Cardiac muscle cell (in vitro differentiated cells and primary cell): ENCODE measurements at places on chromosomes 2 and 18. TPM values are rescaled to one million over a fixed set of nuclear protein-coding genes. Genes with fewer than 3 reads are reported as not detected.

DPP4 gene
- 0.09 TPM in 1 of 2 replicates, not detected in the other for polyA plus RNA-seq

CTNNA2 gene
- polyA plus RNA-seq, result 7.4 and 16.0 TPM in 2 replicates

C2orf80 gene
- not detected in 2 replicates for polyA plus RNA-seq

- H3K4me1 ChIP-seq, result no peaks in the 10 kb centered on the region
- H3K27ac ChIP-seq, result no peak overlapping the region
- H3K27me3 ChIP-seq, result no peaks in the 10 kb centered on the region
Measured at GRCh38 chr2:237150831-237151375, 65.2 kb downstream of the COPS8 start.

DNA sequence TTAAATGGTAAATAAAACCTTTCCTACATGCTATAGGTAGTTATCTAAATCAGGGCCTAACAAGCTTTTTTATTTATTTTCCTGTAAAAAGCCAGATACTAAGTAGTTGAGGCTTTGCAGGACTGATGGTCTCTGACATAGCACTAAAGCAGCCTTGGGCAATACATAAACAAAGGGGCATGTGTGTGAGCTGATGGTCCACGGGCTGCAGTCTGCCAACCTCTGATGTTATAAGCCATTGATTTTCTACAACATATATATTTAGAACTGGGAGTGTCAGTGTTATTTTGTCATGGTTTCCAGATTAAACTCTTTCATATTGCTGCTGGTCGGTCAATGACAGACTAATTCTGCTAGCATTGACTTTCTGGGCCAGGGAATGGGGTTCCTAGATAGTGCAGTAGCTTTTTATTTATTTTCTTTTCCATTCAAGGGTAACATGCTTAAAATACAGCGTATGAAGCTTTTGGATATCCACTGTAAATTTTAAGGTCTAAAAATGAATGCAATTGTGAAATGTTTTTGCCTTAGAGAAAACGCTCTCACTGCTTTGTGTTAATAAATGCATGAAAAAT, 134.0 kb downstream of the NEDD4L start:
- H3K4me3 ChIP-seq, result no peak overlapping the region
- H3K36me3 ChIP-seq, result no peaks in the 10 kb centered on the region
- no peak overlapping the region for H3K27ac ChIP-seq
- H3K4me1 ChIP-seq, result no peaks in the 10 kb centered on the region
- DNase-seq, result no peak

DNA sequence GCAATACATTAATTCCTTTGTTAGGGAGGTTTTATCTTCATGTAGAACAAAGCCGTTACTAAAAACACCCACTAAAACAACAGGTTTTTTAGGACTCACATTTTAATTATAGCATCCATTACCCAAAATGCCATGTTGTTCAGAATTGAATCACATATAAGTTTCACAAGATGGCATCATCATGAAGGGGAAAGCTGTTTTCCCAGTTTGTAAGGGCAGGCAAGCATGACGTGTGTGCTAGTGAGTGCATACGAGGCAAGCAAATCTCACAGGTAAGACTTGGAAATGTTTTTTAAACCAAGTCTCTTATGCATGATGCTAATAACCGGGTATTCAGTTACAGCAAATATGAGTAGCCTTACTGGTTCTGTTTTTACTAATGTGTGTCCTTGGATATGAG, 111.8 kb upstream of the NFATC1 start:
- no peaks in the 10 kb centered on the region for H3K27me3 ChIP-seq
- H3K27ac ChIP-seq, result no peak overlapping the region
- no peak overlapping the region for H3K4me3 ChIP-seq
- H3K36me3 ChIP-seq, result no peaks in the 10 kb centered on the region

DNA sequence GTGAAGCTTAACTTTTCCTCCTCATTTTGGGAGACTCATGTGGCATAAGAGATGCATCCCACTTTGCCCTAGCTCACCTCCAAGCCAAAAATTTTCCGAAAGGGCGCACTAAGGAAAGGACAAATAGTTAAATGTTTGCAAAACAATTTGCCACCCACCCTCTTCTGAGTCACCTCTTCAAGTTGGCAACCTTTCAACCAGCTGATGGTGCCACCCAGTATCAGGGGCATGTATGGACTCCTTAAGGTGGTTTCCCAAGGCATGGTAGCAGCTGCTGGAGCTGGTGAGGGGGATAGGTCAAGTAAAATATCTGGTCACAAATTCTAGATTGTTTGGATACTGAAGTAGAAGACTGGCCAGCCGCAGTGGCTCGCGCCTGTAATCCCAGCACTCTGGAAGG, 17.2 kb upstream of the ITGAV start:
- H3K4me3 ChIP-seq, result no peak overlapping the region
- no peak overlapping the region for H3K27ac ChIP-seq
- H3K27me3 ChIP-seq, result no peaks in the 10 kb centered on the region
- DNase-seq, result no peak
- H3K4me1 ChIP-seq, result peaks cover 4% of the 10 kb centered on the region

GRCh38 chr2:201966691-201967438, 66.8 kb upstream of the FZD7 start:
- no peaks in the 10 kb centered on the region for H3K36me3 ChIP-seq
- H3K27me3 ChIP-seq, result peaks cover 84% of the 10 kb centered on the region
- no peak overlapping the region for H3K4me3 ChIP-seq
- DNase-seq, result no peak
- H3K27ac ChIP-seq, result no peak overlapping the region
